ENCODE measurements at places on chromosomes 12 and 14.
A peak's percentile ranks its signal among the peaks of the same experiment; 100 is the strongest.

DNA sequence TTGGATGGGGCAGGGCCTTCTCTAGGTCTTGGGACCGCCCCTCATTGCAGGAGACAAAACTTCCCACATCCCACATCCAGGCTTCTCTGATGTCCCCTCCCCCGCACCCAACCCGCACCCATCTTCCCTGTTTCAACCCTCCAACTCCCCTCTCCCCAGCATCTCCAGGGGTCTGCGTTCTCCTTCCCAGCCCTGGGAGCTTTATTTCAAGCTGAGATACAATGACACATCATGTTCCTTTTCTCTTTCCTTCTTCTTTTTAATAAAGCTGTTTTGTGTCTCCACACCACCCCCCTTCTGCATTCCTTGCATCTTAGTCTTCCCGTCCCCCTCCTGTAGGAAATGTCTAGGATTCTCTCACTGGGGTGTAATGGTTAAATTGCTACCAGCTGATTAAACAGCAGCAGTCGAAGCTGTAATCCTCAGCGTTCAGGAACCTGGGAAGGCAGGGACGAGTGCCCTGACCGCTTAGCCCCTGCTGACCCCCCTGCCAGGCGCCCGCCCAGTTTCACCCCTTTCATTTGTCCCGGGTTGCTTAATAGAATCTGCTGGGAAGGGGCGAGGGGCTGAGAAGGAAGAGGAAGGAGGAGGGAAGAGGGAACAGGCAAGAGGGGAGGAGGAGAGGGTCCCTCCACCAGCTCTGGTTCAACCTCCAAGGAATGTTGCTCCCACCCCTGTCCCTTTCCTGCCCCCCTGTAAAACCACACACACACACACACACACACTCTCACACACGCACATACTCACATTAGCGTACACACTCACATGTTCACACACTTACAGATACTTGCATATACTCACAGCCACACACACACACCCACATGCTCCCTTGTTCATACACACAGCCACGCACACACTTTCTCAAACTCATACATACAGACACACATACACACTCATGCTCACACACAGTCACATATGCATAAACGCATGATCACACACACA is 104.5 kb upstream of the MED13L start:
- DNase-seq: peak; percentile 72

DNA sequence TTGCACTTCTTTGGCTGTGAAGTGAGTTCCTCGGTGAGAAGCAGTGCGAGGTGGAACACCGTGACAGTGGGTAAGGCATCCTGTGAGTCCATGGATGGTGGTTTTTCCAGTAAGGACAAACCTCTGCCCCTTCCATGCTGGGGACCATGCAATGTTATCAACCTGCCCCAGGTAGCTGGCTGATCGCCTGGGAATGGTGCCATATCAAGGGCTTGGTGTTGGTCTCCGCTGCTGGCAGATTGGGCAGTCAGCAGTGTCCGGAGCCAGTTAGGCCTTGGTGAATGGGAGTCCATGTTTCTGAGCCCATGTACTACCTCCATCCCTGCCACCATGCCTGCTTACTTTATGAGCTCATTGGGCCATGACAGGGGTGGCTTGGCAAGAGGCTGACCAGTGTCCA is 114.7 kb upstream of the C14orf180 start:
- no peak for DNase-seq

- DNase-seq: no peak
These were observed 24.5 kb upstream of the IGF1 start for GRCh38 chr12:102504871-102505270.

GRCh38 chr14:34119107-34119858 is 168.4 kb upstream of the EGLN3 start:
- DNase-seq: no peak

DNA sequence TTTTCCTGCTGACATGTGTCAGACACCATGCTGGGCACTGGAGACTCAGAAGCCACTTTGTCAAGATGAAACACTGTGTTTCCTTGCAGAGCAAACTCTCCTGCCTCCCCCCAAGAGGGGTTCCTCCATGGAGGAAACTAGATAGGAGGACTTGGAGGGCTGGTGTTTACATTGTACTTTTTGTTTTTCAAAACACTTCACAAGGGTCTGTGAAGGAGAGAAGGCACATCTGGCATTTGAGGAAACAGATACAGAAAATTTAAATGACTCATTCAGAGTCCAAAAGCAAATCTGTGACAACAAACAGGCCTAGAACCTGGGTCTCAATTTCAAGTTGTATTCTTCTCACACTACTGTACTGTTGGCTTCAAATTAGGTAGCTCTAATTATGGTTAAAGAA is 6.7 kb upstream of the CDKL1 start:
- no peak for DNase-seq

GRCh38 chr14:75926431-75927115 is 55.2 kb downstream of the TGFB3 start:
- DNase-seq: no peak

DNA sequence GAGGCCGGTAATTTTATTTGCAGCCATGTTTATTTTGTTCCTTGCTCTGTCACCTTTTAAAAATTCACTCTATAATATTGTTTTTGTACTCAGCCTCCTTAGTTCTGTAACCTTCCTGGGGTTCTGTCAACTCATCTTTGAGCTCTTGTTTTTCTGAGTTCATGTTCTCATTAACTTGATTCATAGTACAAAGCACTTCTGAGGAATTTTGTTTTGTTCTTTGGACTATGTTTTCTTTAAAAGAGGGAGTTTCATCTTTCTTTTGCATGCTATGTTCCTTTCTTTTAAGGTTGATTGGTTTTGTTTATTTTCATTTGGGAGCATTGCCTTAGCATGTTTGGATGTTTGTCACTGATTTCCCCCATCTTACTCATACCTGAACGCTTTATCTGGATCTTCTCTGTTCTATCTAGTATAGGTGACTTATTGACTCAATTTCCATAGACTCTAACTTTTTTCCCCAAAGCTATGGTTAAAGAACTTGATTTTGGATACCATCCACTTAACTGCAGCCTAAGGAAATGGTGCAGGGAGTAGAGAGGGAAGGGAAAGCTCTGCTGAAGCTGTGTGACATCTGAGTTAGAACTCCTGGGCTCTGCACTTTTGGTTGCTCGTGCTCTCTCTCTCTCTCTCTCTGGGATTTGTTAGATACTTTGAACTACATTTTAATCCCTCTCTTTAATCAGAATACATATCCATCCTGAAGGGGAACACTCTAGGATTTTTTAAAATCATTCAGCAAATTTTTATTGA is 268.5 kb downstream of the PAWR start:
- DNase-seq: no peak

DNA sequence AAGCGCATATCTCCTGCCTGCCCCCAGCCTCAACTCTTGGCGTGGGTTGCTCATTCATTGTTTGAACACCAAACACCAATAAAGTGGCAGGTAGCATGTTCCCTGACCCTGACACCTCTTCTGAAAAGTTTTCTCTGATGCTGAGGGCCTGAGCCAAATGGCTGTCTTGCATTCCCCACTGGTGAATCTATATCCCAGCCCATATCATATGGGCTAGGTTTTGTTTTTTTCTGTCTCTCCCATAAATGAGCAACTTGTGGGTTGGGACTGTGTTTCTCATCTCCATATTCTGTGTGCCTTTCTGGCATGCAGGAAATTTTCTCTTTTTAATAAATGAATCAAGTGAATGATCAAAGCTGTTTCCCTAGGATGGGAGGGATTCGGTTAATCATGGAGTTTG is 5.0 kb downstream of the MYO1A start:
- no peak for DNase-seq

DNA sequence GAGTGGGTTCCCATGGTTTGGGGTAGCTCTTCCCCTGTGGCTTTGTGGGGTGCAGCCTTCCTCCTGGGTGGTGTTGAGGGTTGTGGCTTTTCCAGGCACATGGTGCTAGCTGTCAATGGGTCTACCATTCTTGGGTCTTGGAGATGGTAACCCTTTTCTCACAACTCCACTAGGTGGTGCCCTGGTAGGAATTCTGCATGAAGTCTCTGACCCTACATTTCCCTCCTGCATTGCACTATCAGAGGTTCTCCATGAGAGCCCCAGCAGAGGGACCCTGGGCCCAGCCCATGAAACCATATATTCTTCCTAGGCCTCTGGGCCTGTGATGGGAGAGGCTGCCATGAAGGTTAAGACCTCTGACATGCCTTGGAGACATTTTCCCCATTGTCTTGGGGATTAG is 1093.3 kb downstream of the SLC16A7 start:
- DNase-seq: no peak

- DNase-seq: no peak
These were observed 302.3 kb upstream of the RGS6 start for GRCh38 chr14:71629765-71630492.

DNA sequence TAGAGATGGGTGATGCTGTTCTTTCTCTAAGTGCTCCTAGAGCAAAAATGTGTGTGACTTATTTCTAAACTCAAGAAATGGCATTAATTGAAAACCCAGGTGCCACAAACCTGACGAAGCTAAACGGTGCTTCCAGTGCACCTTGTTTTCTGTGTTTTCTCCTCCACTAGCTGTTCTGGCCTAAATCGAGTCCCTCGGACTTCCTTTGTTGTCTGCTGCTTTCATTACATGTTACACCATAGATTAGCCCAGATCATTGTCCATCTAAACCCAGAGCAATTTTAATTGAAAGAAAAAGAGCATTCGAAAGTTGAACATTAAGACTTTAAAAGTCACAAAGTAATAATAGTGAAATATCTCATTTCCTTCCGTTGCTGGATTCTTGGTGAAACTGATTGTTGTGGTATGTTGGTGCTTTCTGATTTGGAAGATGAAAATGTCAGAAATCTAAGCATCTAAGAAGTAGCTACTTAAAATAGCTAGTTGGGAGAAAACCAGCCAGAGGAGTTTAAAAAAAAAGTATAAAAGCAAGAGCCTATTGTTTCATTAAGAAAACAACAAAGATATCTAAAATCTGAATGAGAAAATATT is 219.6 kb upstream of the G2E3 start:
- no peak for DNase-seq

Measured in posterior vena cava (tissue), 2 donors.